Cortex of kidney (tissue), 1 donor: ENCODE measurements at places on chromosomes 6 and 20.

DNA sequence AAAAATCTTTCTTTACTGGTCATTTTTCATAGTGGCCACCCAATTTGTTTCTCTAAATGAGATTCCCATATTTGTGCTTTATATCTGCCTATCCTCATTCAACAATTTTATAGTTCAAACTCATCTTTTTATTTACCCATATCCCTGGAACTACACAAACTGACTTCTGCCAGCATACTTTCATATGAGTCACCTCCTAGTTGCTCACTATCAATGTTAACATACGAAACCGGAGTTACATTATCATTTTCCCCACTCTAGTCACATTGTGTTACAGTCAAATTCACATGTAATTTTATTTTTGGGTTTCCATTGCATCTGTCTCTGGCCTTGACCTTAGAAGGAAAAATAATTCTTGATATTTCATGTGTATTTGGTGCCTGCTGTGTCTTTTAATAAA, 499.4 kb downstream of the MAFB start:
- DNase-seq, result no peak

DNA sequence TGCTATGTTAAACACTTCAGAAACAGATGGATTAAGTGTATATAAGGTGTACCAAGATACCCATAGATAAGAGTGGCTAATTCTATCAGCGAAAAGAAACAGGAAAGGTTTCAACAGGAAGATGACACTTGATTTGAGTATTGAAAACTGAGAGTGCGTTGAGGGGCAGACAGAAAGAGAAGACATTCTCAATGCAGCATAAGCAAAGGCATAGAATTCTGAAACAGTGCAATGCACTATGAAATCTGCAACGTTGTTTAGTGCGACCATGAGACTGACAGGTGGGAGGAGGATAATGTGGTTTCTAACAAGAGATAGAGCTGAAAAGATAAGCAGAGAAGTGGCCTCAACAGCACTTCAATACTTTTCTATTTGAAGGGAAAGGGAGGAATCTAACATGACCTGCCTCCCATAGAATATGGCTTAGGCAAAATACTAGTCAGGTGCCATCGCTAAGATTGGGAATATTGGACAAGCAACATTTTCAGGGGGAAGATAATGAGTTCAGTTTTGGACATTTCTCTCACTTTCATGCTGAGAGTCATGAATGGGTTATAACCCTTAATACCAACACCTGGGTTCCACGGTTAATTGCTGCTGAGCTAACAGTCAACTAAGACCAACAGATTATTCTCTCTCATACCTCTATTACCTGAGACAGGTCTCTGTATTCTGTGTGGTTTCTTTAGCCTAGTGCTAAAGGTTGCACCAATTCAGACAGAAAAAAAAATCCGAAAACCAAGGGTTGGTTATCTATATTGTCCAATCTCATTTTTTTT, 312.9 kb upstream of the ARID1B start:
- DNase-seq, result no peak

DNA sequence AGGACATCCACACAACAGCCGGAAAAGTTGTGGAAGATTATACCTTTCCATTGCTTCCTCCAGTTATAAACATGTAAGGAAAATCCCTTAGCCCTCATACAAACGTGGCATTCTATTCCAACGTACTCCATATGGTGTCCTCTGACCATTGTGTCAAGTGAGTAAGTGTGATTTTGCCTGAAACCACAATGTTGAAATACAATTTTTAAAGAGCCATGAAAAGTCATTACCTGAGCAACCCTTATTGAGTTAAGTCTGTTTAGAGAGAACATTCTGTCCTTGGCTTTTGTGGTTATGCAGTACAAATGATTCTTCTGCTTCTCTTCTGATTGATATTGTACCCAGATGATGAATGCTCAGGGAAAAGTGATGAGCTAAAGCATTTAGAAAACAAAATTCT, 530.1 kb downstream of the HAO1 start:
- DNase-seq, result no peak

GRCh38 chr20:36243726-36244125, 7.4 kb downstream of the AAR2 start:
- no peak for DNase-seq

GRCh38 chr6:152404086-152404857, 232.9 kb downstream of the SYNE1 start:
- DNase-seq, result no peak

GRCh38 chr6:7434672-7435071, 45.1 kb downstream of the RIOK1 start:
- no peak for DNase-seq

GRCh38 chr6:167791091-167791779, 35.5 kb upstream of the AFDN start:
- no peak for DNase-seq

DNA sequence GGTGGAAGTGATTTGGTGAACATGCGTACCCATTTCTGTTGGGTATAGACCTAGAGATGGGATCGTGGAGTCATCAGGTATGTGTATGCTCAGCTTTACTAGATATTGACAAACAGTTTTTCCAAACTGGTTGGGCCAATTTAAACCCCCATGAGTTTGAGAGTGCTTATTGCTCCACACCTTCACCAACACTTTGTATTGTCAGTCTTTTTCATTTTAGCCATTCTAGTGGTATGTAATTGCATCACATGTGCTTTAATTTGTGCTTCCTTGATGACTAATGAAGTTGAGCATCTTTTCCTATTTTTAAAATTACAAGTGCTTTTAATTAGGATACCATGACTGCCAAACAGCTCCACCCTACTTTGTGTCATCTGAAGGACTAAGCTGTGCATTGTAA, 158.9 kb upstream of the AKIRIN2 start:
- no peak for DNase-seq

GRCh38 chr6:30075790-30076732, 492 bp upstream of the RNF39 start:
- no peak for DNase-seq

- no peak for DNase-seq
Measured at GRCh38 chr20:11165789-11166188, 492.0 kb upstream of the JAG1 start.

GRCh38 chr6:129448965-129449364, 261.0 kb downstream of the ARHGAP18 start:
- DNase-seq, result no peak

- DNase-seq, result no peak
Measured at GRCh38 chr6:16633465-16633864, 127.8 kb downstream of the ATXN1 start.
